ENCODE measurements at places on chromosomes 12 and 14.

- DNase-seq: no peak
Measured at GRCh38 chr14:73344319-73344718, 107.0 kb downstream of the PAPLN start.

DNA sequence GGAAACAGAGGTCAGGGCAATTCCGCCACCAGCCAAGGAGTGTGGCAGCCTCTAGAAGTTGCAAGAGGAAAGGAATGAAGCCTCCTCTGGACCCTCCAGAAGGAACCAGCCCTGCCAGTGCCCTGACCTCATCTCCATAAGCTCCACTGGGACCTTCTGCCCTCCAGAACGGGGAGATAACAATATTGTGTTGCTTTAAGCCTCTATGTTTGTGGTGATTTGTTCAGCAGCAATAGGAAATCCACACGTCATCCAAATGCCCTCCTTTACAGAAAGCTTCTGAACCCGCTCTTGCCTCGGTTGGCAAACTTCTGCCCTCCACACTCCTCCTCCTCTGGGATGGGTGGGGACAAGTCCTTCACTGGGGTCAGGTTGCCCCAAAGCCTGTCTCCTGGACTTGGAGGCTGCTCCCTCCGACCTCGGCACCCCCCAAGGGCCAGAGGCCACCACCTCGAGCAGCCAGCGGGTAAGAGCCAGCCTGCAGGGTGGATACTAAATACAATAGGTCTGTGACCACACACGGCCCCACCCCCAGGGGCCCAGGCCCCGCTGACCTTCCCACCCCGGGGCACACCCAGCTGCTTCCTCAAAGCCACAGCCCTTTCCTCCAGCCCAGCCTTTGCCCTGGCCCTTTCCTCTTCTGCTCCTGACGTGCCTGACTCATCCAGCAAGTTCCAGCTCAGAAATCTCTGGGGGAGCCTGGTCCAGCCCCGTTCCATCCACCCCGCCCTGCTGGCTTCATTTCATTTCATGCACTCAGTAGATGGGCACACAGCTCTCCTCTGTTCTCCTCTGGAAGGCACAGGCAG is 58.7 kb upstream of the NCOR2 start:
- DNase-seq: no peak

GRCh38 chr14:80669426-80669825 is 272.1 kb downstream of the CEP128 start:
- DNase-seq: no peak

- DNase-seq: no peak
Measured at GRCh38 chr12:6779708-6780432, 7.5 kb downstream of the LAG3 start.

GRCh38 chr14:53316504-53316903 is 163.4 kb upstream of the DDHD1 start:
- DNase-seq: no peak

Measured in central memory CD8-positive, alpha-beta T cell (primary cell).